CD4-positive, alpha-beta T cell treated with Interleukin-21 for 1 hour (primary cell): ENCODE measurements at places on chromosomes 1 and 21.
A peak's percentile ranks its signal among the peaks of the same experiment; 100 is the strongest.

DNA sequence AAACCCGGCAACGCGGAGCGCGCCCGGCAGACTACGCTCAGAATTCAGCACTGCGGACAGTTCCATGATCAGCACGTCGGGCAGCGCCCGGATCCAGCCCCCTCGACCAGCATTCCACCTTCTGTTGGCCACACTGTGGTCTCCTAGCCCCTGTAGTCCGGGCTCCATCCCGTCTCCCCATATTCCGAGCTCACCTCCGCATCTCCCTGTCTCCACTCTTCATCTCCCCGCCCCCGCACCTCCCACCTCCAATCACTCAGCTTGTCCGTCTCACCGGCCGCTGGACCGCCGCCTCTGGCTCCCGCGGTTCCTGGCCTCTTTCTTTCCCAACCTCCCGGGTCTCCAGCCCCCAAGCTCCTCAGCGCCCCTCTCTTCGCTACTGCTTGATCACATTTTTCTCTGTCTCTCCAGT lies 500 bp downstream of the EPHA10 start:
- peak; percentile 18 for DNase-seq

DNA sequence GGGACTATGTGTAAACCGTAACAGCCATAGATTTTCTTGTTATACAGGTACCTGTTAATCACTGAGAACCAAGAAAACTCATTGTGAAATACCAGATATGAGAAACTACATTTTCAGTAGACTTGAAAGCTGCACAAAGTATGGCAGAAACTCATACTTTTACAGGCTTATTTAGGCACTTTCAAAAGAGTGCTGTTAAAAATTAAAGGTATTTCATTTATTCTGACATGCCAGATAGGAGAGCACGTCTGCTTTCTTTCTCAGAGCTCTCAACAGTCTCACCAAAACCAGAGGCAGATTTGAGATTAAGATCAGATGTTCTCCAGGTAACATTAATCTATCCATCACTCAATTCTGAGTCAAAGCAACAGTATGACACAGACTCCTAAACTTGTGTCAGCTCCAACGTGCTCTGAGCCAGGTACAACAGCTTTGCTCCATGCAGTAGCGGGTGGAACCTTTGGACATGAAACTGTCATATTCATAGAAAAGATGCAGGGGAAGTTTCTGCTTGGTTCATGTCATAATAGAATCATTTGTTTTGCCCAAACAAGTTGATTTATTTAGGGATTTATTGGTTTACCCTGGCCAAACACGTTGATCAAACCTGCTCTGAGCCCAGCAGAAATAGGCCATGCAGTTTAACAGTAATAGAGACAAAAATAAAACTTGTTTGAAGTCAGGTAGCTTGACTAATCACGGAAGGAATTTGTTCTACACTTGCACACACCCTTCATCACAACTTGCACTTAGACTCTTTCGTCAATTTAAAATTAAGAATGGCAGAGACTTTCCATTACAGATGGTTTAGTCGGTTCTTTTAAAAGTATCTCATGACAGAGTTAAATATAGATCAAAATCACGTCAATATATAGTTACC lies 20.8 kb upstream of the TSNAX start:
- no peak for DNase-seq

DNA sequence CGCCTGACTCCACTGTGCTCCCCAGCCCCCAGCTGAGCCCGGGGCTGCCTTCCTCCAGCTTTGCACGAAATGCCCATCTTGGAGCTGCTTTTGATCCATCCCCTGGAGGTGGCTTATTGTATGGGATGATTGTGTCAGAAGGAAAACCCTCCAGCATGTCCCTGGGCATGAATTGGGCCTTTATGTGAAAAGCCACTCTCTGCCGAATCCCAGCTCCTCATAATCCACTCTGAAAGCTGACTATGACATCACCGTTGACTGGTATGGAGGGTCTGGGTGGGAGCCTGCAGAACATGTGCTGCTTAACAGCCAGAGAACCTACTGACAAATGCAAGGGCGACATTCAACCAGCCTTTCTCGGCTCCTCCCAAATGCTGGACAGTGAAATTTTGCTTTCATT lies 74.6 kb downstream of the NENF start:
- no peak for DNase-seq

DNA sequence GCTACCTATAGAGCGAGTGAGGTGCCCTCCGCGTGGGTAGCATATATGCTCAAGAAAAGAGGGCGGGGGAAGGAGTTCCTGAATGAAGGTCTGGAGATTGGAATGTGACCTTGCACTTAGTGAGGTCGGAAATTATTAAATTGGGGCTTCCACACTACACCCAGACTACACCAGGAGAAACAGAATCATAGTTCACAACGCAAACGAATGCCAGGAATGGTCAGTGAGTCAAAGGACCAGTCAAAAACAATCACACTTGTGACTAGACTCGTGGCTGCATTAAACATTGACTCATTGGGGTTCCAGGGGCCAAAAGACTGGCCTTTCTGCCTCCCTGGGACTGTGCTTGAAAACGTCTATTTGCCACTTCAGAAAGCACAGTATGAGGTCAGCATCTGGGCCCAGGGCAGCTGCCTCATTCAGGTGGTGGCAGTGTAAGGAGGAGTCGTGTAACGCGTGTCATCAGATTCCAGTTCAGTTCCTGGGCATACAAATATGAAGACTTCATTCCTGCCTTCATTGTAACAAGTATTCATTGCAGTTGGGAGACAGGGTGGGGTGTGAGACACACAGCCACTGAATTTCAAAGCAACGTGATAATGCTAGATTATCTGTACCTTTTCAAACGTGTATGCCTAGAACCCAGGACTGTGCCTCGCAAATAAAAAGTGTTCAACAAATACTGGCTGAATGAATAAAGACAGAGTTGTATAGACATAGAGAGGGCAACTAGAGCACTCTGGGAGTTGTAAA lies at the start of gene YOD1:
YOD1 (minus strand) TSS at position 18 of the 753 bp plus-strand sequence. CDS start 178 bp downstream, outside the sequence.
- no peak for DNase-seq

GRCh38 chr1:240031414-240031813 lies 60.3 kb upstream of the FMN2 start:
- no peak for DNase-seq

DNA sequence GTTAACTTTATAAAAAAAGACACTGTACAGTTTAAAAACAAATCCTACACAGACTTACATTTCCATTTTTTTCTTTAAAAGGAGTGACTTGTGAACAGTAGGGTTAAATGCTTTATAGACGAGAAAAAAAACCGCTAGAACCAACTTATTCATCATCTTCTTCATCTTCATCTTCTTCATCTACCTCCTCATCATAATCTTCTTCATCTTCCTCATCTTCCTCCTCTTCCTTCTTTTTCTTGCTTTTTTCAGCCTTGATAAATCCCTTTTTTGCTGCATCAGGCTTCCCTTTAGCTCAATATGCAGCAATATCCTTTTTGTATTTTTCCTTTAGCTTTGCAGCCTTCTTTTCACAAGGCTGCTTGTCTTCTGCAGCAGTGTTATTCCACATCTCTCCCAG lies 22.5 kb downstream of the FMO1 start:
- DNase-seq, result no peak

DNA sequence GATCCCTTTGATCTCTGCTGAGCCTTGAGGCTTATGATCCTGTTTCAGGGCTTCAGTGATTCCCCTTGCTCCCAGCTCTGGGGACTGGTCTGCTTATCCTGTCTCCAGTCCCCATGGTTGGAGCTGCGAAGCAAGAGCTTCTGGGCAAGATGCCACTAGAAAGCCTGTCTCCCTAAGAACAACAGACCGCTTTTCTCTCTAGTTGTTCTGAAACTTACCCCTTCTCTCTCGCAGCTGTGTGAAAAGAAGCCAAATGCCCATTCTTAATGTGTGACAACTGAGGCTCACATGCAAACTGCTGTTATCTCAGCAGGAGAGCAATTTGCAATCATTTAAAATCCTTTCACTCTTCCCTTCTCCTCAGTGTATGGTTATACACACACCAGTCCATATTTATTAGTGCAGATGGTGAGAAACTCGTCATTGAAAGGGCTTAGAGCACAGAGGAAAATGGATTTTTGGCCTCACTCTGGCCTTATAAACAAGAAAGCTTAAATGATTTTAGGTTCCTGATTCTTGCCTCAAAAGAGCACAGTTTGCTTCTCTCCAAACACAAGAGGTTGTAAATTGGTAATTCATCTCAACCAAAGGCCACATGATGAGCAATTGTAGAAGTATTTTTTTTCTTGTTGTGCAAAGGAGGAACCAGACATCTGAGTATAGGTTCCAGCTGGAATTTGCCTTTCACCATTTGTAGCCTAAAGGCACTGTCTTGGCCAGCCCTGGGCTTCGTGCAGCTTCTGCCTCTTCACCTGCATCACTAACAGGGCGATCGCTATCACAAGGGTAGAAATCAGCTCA lies 179.2 kb upstream of the LMO4 start:
- DNase-seq, result no peak
